Uterus (tissue), 4 donors: ENCODE measurements at places on chromosomes 11 and 22. TPM values are rescaled to one million over a fixed set of nuclear protein-coding genes. Genes with fewer than 3 reads are reported as not detected.

TLCD5 gene
- 1.8 TPM for total RNA-seq

GRCh38 chr11:119706029-119706428 is 23.0 kb downstream of the NECTIN1 start:
- H3K36me3 ChIP-seq = no peaks in the 10 kb centered on the region
- no peaks in the 10 kb centered on the region for H3K27me3 ChIP-seq
- H3K4me3 ChIP-seq = no peak overlapping the region
- no peak for DNase-seq
- no peak overlapping the region for H3K27ac ChIP-seq

AIFM3 gene
- not detected for total RNA-seq

- DNase-seq = no peak
- no peaks in the 10 kb centered on the region for H3K36me3 ChIP-seq
These were observed 56.0 kb upstream of the PARVA start for GRCh38 chr11:12321217-12321937.

RAPSN gene
- 0.41 TPM for total RNA-seq

DNA sequence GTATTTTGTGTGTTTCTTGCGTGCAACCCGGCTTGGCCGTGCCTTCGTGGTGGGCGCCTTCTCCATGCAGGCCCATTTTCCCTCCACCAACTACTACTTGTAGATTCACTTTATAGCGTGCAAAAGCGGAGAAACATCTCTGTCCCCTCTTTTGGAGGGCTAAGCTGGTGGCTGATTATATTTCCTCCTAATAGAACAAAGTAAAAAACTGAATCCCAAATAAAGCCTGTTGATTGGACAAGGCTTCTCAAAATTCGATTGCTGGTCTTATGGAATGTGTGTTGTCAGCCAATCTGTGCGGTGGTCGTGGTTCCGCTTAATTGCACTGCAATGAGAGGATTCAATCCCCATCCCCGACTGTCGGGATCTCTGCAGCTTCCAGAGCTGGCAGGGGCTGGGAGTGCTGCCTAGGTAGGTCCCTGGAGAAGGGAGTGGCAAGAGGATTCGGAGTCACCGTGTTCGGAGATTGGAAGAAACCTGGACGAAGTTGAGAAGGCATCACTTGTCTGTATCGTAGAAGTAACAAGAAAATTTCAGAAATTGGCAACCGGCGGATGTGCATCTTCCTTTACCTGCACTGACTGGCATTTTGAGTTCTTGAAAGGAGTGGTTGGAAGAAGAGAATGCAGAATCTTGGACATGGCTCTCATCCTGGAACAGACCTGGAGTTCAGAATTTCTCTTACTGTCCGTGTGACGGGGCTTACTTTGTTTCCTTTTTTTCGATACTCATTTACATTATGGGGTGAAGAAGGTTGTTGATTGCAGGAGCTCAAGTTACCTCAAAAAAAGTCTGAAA is 1.1 kb downstream of the HMGXB4 start:
- peak overlapping the region; percentile 98 for H3K27ac ChIP-seq
- H3K4me1 ChIP-seq = no peaks in the 10 kb centered on the region
- no peaks in the 10 kb centered on the region for H3K27me3 ChIP-seq
- H3K36me3 ChIP-seq = no peaks in the 10 kb centered on the region

- H3K27me3 ChIP-seq = no peaks in the 10 kb centered on the region
- no peak overlapping the region for H3K4me3 ChIP-seq
- H3K27ac ChIP-seq = no peak overlapping the region
- no peaks in the 10 kb centered on the region for H3K36me3 ChIP-seq
- DNase-seq = no peak
These were observed 35.7 kb downstream of the LGR4 start for GRCh38 chr11:27436916-27437315.

ZNF215 gene
- total RNA-seq = 0.77 TPM

DNA sequence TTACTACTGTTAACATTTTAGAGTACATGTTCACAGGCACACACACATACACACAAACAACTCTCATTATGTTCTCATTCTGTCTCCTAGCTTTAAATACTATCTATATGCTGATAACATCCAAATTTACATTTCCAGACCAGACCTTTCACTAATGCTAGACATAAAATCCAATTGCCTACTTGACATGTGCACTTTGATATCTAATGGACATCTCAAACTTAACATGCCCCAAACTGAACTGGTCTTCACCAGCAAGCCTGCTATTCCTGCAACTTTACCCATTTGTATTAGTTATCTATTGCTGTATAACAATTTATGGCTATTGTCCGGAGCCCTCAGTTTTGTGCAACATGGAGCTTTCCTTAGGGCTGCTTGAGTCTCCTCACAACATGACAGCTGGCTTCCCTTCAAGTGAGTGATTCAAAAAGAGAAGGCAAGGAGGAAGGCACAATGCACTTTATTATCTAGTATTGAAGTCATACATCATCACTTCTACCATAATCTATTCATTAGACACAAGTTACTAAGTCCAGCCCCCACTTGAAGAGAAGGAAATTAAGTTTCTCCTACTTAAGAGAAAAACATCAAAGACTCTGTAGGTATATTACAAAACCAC is 3.0 kb downstream of the SLC36A4 start:
- no peaks in the 10 kb centered on the region for H3K36me3 ChIP-seq
- H3K4me1 ChIP-seq = no peaks in the 10 kb centered on the region
- no peaks in the 10 kb centered on the region for H3K27me3 ChIP-seq
- no peak overlapping the region for H3K27ac ChIP-seq
- no peak overlapping the region for H3K4me3 ChIP-seq
- no peak for DNase-seq

DNA sequence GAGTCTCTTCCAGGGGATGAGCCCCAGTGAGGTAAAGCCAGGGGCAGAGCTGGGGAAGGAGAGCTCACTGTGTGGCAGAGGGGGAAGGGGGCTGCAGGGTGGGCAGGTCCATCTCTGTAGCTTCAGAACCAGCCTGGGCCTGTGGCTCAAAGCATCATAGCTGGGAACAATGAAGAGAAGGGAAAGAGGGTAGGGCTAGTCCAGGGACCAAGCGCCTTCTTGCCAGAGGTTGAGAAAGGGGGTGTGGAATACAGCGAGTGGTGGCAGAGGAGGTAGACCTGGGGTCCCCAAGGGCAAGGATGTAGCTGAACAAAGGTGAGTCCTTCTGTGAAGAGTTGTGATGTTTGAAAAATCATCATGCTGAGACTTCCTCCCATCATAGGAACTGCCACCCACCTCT is 1.2 kb upstream of the PLA2G3 start:
- no peaks in the 10 kb centered on the region for H3K27me3 ChIP-seq
- H3K36me3 ChIP-seq = no peaks in the 10 kb centered on the region
- no peak overlapping the region for H3K27ac ChIP-seq
- no peak overlapping the region for H3K4me3 ChIP-seq

FAM180B gene
- 0.21 TPM for total RNA-seq

GRCh38 chr11:44224867-44225501 is 85.0 kb downstream of the ALX4 start:
- no peak overlapping the region for H3K4me3 ChIP-seq
- DNase-seq = no peak
- H3K27ac ChIP-seq = no peak overlapping the region

DNA sequence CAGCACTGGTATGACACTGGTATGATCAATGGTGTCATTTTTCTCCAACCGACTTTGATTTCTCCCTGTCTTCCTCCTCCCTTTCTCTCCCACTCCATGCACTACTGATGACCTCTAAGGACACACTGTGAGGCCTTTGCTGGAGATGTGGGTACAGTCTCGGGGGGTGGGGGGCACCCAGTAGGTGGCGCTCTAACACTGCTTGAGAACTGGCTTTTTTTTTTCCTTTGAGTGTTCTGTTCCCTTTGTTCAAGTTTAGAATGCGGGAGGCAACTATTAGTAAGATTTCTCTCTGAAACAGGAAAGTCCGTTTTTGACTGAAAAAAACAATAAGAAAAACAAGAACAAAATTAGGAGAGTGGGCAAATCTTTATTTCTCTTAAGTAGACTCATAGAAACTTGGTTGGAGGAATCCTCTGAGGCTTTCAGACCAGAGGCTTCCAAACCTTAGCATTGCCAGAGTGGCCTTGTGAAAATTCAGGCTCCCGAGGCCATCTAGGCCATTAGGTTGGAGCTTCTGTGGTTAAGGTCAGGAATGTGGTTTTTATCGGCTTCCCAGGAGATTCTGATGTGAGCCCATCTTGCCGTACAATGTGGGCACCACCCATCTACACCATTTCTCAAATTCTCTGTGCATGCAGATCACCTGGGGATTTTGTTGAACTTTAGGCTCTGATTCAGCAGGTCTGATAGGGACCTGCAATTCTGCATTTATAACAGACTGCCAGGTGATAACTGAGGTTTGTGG is 43.2 kb downstream of the PANX1 start:
- no peak overlapping the region for H3K27ac ChIP-seq
- H3K27me3 ChIP-seq = no peaks in the 10 kb centered on the region
- no peaks in the 10 kb centered on the region for H3K4me1 ChIP-seq
- no peaks in the 10 kb centered on the region for H3K36me3 ChIP-seq
- no peak for DNase-seq

RTN3 gene
- total RNA-seq = 52.5 TPM

EHF gene
- total RNA-seq = 1.0 TPM

DNA sequence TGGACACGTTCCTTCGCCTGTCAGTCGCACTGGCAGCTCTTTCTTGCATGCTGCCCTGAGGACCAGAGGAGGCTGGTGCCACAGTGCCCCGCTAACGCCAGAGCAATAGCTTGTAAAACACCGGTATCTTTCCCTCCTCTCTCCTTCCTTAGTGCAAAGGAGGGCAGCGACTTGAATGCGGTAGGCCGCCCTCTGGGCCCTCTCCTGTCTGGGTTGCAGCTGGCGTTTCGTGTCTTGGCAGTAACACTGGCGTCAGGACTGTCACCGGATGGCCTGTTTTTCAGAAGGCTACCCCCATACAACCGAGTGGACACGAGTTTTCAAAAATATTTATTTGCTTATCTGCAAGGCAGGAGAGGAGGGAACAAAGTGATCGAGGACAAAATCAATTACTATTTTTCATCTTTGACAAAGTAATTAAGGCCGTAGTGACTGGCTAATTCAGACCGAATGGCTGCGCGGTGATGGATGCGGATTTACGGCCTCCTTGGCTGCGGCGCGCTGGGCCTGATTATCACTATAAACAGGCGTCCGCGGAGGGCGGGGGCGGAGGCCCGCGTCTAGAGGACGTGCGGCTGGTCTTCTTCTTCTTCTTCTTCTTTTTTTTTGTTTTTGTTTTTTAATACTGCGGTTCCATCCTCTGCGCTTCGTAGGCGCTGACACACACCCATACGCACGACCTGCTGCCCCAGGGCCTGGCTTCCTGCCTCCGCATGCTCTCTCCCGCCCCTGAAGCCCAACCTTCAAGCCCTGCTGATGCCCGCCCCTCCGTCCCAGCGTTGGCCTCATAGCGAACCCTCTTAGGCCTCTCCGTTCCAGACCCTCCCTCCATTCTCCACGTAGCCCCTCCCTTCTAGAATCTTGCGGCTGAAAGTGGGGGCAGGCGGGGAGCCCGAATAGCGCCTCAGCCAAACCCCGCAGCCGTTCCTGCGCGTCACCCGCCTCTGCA is 2.9 kb upstream of the SLC6A5 start:
- DNase-seq = no peak
- H3K4me3 ChIP-seq = no peak overlapping the region
- H3K27me3 ChIP-seq = peaks cover 37% of the 10 kb centered on the region

- H3K4me1 ChIP-seq = peaks cover 16% of the 10 kb centered on the region
- no peaks in the 10 kb centered on the region for H3K27me3 ChIP-seq
- peak overlapping the region; percentile 70 for H3K27ac ChIP-seq
- peak; percentile 25 for DNase-seq
- H3K4me3 ChIP-seq = no peak overlapping the region
These were observed 15.2 kb upstream of the SORL1-AS1 start for GRCh38 chr11:121467965-121468364.

DNA sequence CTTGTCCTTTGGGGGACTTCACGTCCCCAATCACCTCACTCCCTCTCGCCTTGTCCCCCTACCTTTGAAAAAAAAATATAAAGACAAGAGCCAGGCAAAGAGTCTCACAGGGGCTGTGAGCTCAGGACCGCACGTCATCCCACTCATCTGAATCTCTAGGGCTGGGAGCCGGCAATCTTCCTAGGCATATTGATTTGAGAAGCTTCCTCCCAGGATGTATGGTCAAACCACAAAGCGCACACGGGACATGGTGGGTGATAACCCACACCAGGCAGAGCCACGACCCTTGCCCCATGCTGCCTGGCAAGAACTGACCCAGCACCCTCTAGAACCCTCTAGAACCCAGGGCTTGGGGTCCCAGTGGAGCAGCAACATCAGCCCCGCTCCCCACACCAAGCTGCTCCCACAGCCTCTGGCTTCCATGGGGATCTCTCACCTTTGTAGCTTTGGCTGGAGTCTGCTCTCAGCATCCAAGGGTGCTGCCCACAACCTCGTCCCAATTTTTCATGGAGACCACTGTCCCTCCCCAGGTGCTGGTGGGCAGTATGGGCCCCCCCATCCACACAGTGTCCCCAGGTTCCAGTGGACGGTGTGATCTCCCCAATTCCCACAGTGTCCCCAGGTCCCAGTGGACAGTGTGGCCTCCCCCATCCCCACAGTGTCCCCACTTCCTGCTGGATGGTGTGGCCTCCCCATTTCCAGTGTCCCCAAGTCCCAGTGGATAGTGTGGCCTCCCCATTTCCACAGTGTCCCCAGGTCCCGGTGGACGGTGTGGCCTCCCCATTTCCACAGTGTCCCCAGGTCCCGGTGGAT is 85.2 kb upstream of the FGF3 start:
- H3K27me3 ChIP-seq = no peaks in the 10 kb centered on the region
- no peak for DNase-seq
- no peaks in the 10 kb centered on the region for H3K36me3 ChIP-seq
- no peaks in the 10 kb centered on the region for H3K4me1 ChIP-seq

APOBEC3B gene
- 1.5 TPM for total RNA-seq

DNA sequence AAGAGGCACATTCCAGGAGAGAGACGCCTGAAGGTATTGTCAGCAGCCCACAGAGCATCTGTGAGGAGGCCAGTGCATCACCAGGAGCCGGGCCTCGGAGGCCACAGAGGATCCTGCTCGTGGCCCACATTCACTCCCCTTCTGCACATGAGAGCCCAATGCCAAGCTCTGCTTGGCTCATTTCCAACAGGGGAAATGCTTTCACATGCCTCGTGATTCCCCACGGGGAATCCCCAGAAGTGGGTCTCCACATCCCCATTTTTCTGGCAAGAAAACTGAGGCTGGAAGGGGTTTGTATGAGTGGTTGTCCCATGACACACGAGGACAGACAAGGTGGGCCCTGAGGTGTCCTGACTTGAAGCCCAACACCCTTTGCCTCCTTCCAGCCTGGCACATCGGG is 34.4 kb downstream of the TP53I11 start:
- no peaks in the 10 kb centered on the region for H3K27me3 ChIP-seq
- H3K36me3 ChIP-seq = no peaks in the 10 kb centered on the region
- DNase-seq = no peak
- H3K4me3 ChIP-seq = no peak overlapping the region

MMP11 gene
- 35.8 TPM for total RNA-seq

DNA sequence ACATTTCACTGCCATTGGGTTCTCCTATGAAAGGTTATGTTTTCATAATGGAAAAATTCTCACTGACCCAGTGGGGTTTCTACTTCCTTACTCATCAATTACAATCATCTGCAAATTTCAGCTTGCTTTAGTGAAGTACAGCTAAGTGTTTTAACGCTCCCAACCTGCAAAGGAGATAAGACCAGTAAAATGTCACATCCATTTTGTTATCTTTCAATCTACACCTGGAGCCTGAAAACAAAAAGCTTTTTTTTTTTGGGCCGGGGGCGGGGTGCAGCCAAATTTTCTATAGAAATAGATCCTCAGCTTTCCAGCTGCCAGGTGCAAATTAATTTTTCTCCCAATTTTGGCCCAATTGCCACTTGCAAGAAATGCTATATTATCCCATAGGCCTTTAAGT is 40.6 kb downstream of the CADM1 start:
- H3K27me3 ChIP-seq = no peaks in the 10 kb centered on the region
- no peak overlapping the region for H3K4me3 ChIP-seq
- H3K4me1 ChIP-seq = no peaks in the 10 kb centered on the region
- H3K27ac ChIP-seq = no peak overlapping the region
- no peaks in the 10 kb centered on the region for H3K36me3 ChIP-seq
- DNase-seq = no peak

MYBPC3 gene
- 0.14 TPM for total RNA-seq

OR51B5 gene
- total RNA-seq = 2.9 TPM

TMPRSS5 gene
- 0.29 TPM for total RNA-seq
